ENCODE measurements at places on chromosomes 6 and 20.

DNA sequence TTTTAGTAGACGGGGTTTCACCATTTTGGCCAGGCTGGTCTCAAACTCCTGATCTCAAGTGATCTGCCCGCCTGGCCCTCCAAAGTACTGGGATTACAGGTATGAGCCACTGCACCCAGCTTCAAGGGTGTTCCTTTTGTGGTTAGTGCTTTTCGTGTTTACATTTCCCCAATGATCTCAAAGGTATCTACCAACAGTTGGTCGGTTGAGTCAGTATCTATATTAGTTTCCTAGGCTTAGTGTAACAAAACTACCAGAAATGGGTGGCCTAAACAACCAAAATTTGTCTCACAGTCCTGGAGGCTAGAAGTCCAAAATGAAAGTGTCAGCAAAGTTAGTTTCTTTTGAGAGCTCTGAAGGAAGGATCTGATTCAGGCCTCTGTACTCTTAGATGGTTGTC lies 30.1 kb downstream of the CASP8AP2 start:
- DNase-seq: no peak

DNA sequence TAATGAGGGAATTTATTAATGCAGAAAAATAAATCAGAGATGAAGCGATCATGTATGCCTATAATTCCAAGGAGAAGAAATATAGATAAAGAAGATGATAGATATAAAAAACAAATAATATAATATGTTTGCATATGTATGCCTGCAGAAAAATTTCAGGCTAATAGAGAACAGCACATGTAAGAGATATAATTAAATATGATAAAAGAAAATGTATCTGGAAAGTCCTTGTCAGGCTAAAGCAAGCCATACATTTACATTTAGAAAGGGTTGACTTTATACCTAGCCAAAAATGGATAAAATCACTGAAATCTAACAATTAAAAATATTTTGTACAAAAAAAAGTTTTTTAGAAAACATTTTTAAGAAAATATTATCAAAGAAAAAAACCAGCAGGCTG lies 454.1 kb downstream of the C6orf118 start:
- DNase-seq: no peak

- DNase-seq: no peak
Measured at GRCh38 chr6:101826678-101827077, 433.2 kb downstream of the GRIK2 start.

DNA sequence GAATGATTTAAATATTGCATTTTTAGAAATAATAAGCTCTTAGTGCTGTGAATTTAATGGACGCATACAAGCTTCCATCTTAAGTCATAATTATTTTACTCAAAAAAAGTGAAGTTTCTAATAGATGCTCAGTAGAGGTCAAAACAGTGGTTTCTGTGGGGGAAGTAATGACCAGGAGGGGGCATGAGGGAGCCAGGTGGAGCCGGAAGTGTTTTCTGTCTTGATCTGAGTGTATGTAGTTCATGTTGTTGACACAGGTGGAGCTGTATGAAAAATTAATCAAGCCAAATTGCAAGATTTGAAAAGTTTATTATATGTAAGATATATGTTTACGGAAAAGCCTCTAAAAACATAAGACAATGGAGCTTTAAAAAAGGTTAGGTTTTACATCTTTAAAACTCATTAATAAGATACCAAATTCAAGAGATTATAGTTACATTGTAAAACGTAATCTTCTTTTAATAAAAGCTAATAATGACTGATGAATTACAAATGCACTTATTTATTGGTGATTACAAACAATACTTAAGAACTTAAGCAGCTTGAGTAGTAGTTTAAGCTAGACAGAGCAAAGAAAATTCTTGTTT lies 68.0 kb downstream of the PLAGL1 start:
- peak; percentile 61 for DNase-seq

DNA sequence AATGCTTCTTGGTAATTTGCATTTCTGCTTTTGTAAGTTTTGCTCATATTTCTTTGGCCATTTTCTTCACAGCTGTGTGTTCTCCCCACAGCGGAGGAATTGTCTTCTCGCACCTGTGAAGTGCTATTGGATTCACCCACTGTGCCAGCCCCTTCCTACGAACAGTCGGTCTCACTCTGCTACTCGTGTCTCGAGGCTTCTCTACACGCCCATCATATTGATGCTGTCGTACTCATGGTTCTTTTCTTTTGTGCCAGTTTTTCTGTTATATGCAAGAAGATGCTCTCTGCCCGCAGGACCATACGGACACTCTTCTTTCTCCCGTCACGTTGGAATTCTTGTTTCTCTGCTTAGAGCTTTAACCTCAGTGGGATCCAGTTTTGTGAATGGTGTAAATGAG lies 200.3 kb downstream of the DLL1 start:
- no peak for DNase-seq

DNA sequence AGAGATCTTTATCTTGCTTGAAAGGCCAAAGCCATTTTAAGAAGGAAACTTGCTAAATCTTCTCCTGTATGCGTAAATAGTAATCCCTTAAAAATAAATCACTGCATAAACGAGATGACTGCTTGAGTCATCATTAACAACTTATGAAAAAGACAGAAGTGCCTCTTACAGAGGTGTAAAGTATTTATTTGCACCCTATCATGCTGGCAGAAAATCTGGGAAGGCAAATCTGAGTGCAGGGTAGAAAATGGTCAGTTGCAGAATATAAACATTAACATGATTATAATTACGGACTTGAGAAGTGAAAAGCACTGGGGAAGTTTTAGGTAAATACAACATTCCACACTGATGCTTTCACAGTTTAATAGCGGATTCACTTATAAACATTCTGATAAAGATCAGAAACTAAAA lies 67.5 kb upstream of the FBXO30 start:
- DNase-seq: no peak

DNA sequence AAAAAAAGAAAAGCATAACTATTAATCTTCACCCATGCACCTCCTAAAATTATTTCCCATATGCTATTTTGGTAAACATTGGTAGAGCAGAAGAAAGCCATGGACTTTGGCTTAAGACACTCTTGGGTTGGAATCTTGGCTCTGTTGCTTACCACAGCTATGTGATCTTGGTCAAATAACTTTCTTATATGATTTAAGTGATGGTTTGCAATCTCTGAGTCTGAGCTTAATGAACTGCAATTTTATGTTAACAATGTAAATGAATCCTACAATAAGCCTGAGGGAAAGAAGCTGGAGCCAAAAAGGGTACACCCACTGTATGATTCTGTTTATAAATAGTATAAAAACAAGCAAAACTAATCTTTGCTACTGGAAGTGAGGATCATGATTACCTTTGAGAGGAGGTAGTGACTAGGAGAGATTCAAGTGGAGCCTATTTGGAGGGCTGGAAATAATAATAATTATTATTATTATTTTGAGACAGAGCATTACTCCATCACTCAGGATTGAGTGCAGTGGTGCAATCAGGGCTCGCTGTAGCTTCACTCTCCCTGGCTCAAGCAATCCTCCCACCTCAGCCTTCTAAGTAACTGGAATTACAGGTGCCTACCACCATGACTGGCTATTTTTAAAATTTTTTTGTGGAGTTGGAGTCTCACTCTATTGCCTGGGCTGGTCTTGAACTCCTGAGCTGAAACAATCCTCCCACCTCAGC lies 34.5 kb downstream of the ABRACL start:
- no peak for DNase-seq

DNA sequence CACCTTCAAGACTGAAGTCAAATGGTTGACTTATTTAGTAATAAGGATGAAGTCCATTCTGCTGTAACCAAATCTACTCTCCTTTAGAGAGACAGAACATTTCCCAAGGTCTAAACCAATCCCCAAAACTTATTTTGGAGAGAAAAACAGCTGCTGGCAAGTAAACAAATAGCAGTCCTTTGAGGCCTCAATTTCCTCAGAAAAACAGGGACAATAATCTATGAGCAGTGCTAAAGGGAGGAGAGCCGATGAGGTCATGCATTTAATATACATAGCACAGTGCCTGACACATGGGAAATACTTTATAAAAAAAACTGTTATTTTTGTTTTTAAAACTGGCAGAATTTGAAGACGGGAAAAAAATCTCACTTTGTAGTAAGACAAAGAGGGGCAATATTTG lies 526.0 kb downstream of the EPM2A start:
- no peak for DNase-seq

DNA sequence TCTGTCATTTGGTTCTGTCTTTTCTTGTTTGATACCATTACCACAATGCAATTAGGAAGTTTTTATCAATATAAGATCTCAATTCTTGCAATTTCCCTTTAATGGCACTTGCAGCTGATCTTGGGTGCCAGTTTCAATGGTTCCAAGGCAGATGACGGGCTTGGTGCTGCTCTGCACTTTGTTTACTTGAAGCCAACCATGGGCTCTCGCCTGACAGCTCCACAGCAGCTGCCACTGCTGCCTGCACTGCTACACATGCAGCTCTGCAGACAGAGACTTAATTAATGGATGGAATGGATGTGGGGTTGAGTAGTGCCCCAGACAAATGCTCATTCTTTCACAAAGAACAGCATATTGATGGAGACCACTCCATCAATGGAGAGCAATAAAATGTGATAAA lies 1024.3 kb upstream of the EPHA7 start:
- no peak for DNase-seq

GRCh38 chr20:34042262-34042661 lies 48.6 kb downstream of the RALY start:
- DNase-seq: no peak

DNA sequence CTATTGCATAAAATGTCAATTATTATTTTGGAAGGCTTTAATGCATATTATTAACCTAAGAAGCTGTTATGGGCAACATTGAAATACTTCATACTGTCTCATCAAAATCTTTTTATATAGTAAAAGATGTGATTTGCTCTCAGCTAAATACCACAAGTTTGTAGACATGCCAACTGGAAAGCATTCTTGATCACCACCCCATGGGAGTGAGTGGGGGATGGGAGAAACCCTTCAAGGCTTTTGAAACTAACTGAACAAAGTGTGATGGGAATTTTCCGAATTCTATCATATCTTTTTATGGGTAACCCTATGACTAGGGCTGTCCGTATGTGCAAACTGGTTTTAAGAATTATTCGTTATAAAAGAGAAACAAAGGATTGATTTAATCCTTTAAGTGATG lies 377.3 kb upstream of the JAG1 start:
- no peak for DNase-seq

DNA sequence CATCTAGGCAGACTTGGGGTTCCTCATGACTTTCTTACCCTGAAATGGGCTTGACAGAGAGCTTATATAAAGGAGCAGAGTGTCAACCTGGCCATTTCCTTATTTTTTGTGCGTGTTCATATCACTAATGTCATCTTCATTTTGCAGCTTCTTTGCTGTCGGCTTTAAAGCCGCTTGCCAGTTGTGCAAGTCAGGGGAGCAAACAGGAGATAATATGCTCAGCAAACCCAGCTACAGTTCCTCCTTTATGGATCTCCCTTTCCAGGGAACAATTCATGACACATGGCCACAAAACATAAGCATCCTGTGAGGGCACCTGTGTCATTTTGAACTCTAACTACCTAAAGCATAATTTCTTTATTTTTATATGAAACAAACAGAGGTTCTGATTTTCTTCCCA lies 6.5 kb upstream of the TUBB2B start:
- no peak for DNase-seq

GRCh38 chr6:45892696-45893245 lies 122.9 kb downstream of the CLIC5 start:
- no peak for DNase-seq

DNA sequence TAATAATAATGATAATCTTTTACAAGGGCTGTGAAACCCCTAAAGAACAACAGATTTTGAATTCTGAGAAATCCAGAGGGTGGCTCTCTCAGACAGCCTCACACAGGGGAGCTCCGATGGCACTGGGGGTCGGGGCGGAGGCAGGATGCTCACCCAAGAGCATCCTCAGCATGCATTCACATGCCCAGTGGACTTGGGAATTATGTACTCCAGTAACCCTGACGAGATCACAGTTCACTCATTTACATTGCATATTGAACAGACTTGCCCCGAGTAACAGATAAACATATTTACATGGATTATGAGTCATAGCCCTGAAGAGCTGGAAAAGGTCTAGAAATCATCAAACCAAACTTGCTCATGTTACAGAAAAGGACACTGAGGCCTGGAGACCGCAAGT lies 482.7 kb upstream of the JARID2 start:
- DNase-seq: peak; percentile 13

DNA sequence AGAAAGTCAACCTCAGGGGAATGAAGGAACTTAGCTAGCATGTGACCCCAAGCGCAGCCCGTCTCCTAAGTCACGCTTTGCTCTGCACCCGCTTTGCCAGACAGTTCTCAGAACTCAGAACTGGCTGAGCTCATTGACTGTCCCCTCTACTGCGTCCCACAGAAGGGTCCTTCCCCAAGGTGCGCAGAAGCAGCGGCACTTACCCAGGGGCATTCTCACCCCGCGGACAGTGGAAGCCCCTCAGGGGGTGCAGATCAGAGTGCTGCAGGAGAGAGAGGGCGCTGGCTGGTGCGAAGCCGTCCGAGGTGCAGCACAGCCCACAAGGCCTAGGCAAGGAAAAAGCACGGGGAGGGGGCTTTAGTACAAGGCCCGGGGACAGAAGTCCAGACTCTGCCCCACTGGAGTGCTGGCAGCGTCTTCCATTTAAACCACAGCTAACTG lies 807 bp downstream of the SNHG17 start:
- DNase-seq: no peak

DNA sequence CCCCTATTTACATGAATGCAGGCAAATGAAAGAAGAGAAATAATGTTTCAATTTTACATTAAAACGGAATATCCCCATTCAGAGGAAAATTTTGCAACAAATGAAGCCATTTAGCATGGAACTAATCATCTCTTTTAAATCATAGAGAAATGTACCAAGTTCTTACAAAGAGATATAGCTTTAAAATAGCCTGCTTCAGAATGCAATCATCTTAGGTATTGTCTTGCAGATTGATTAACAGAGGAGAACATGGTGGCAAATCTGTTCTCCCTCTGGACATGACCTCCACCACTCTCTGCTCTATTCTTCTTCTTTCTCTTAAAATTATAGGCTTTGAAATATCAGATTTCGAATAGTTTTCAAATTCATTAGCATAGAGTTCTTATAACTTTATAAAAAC lies 155.7 kb upstream of the DTNBP1 start:
- DNase-seq: no peak

GRCh38 chr6:34906826-34907225 lies 17.8 kb downstream of the ANKS1A start:
- no peak for DNase-seq

- no peak for DNase-seq
Measured at GRCh38 chr6:145045582-145045981, 689.7 kb downstream of the EPM2A start.

GRCh38 chr6:157996201-157996712 lies 14.6 kb downstream of the SYNJ2 start:
- DNase-seq: no peak

DNA sequence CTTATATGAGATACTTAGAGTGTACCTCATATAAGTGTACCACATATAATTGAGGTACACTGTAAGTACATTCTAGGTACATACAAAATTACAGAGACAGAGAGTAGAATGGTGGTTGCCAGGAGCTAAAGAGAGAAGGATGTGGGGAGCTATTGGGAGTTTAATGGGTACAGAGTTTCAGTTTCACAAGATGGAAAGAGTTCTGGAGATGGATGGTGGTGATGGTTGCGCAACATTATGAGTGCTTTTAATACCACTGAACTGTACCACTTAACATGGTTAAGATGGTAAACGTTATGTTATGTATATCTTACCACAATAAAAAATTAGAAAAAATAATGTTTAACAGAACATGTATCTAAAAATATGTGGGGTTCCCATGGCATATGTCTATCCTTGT lies 69.4 kb downstream of the PRND start:
- DNase-seq: no peak
